SK-N-SH treated with all-trans-retinoic acid at 6 μM for 48 hours (cell line): ENCODE measurements at places on chromosomes 3 and 15.
A peak's percentile ranks its signal among the peaks of the same experiment; 100 is the strongest.

DNA sequence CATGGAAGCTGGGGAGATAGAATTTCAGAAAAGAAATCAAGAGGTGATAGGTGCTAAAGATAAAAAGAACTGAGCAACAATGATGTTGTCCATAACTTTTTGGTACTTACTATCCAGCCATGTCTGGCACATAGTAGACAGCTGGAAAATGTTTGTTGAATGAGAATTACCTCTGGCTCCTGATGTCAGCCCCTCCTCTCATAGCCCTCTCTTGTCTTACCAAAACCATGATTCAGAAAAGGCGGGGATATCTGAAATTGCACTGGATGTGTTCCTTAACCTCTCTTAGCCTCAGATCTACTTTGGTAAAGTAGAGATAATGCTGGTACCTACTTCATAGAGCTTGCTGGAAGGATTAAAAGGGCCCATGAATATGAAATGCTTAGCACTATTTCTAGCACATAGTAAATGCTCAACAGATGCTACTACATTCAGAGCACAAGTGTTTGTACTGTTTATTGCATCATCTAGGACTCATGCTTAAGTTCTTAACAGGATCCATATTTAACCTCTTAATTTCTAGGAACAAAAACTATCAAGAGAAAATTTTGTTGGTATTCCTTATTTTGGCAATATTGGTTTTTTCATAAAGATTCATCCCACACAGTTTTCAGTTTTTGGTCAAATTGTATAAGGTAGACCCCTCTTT is 780.9 kb upstream of the LMCD1 start:
- ATAC-seq = no peak

DNA sequence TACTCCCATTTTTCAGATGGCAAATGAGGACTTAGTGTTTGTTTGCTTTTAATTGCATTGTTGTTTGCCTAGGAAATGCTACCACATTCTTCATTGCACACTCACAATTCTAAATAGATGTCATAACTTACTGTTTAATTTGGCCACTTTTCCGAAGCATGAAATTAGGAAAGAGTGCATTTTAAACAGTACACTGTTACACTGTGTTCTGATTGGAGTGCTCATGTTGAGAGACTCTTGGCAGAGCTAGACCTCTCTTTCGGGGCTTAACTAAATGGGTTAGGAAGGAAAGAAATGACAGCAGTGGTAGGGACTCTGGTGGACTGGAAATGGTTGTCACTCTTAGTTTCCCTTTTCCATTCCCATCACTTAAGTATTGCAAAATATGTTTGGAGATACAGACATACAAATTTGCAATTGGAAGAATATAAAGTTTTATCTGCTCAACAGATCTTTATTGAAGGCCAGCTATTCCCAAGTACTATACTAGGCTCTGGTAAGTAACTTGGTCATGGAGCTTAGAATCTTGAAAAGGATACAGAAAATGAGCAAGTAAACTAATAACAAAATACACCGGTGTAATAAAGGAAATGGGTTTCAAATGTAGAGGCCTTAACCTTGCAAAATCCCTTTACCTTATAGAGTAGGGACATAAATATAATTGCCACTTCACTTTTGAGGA is 90.2 kb downstream of the DCUN1D1 start:
- no peak for ATAC-seq

DNA sequence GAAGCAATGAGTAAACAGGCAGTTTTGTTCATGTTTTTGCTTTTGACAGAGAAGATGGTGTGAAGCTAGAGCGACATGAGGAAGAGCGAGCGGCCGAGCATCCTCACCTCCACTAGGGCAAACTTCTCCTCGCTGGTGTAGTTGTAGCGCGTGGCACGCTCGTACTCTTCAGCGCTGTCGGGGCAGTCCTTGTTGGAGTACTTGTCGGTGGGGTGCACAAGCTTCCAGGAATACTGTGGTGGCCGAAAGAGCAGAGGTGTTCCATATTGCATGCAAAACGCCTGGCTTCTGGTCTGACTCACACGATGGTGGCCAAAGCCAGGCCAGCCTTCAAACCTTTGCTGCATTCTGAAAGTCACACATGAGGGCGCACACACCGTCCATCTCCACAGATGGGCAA is 54.3 kb downstream of the CYFIP1 start:
- ATAC-seq = no peak

GRCh38 chr3:133927540-133928066 is 31.9 kb upstream of the RAB6B start:
- ATAC-seq = peak; percentile 74

DNA sequence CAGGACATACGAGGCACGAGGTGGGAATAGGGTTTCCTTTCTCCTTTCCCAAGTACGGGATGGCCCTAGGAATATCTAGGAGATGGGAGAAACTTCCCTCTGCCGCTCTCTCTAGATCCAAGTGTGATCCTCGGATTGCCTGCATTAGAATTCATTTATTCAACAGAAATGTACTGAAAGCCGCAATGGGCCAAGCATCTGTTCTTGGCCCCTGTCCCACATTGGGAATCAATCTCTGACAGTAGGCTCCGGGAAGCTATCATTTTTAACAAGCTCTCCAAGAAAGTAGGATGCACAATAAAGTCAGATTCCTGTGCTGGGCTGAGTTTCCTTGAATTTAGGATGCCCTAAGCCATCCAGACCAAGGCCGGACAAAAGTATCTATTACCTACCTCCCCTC is 37.2 kb upstream of the CA12 start:
- no peak for ATAC-seq

GRCh38 chr3:113573728-113574127 is 41.4 kb downstream of the SIDT1 start:
- no peak for ATAC-seq

GRCh38 chr15:48941904-48942303 is 21.8 kb downstream of the SHC4 start:
- ATAC-seq = no peak

DNA sequence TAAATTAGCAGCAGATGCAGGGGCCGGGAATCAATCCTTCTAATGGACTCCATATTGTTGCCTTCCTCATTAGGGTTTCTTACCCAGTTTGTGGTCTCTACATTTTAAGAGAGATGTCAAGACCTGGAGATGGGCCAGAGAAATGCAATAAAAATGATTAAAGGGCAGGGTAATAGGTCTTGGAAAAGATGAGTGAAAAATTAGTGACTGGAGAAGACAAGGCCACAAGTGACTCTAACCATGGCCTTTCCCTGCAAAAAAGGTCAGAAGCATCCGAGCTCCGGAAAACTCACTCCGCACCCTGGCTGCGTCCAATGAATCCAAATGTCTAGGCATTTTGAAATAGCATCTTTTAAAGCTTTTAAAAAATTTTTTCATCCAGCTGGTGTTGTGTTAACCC is 152.8 kb downstream of the ARRDC4 start:
- ATAC-seq = no peak

- peak; percentile 70; the same call in 2 of the 3 replicates for ATAC-seq
These were observed 216.8 kb downstream of the VGLL3 start for GRCh38 chr3:86774082-86774691.

DNA sequence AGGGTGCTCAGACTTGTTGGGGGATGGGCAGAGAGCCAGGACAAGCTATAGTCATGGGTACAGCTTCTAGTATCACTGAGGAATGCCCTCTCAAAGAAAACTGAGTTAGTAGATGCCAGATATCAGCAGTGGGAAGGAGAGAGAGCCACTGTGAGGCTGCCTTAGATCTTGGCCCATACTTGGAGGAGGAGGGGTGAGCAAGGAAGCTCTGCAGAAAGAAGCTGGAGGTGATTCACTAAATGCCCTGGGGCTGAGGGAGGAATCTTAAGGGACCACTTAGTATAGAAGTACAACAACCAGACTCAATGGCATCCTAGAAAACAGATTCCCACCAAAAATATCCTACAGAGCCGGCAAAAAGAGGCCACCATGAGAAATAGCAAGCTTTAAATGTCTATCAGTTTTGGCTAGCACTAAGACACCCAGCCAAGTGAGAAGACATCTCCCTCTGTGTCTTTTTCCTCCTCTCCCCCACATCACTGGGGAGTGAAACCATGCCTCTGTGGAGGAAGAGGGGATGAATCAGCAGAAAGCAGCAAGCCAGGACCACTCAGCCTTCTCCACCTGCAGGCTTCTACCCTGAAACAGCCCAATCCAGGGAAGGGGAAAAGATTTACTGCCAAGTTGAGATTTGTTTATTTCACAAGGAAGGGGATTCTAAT is 282.5 kb upstream of the STT3B start:
- ATAC-seq = no peak

GRCh38 chr3:106811376-106811775 is 565.9 kb upstream of the CCDC54 start:
- no peak; the same call in 2 of the 3 replicates for ATAC-seq

- no peak for ATAC-seq
These were observed 7.2 kb upstream of the ELP6 start for GRCh38 chr3:47520756-47521155.

- no peak for ATAC-seq
These were observed at the start of gene RTP3 for GRCh38 chr3:46497556-46498265. TSS of gene RTP3 (plus strand) at chr3:46497976. CDS start at chr3:46498063, 87 bp downstream.

GRCh38 chr15:63446255-63446654 is 58.1 kb upstream of the USP3 start:
- ATAC-seq = no peak

GRCh38 chr15:33581032-33581431 is 270.3 kb downstream of the RYR3 start:
- ATAC-seq = peak; percentile 83

DNA sequence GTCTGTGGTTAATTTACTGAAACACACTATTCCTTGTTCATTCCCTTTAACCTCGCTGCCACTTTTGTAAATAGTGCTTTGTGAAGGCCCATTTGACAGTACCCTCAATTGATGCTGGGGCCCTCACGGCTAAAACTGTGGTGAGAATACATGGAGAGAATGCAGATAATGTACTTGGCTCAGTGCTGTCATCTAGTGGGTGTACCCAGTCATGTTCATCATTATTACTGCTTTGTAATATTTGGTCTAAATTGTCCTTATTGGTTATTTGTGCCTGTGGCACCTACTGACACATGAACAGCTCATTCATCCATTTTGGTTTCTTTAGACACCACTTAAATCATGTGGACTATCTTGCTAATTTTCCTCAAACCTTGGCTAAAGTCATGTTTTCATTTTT is 543.6 kb downstream of the EDEM1 start:
- no peak for ATAC-seq

DNA sequence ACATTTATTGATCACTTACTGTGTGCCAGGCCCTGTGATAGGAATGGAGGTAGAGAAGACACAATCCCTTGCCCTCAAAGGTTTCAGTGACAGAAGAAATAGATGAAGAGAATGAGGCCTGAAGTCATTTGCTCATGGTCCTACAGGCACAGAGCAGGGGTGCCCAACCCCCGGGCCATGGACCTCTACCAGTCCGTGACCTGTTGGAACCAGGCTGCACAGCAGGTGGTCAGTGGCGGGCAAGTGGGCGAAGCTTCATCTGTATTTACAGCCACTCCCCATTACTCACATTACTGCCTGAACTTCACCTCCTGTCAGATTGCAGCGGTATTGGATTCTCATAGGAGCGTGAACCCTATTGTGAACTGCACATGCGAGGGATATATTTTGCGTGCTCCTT is 480.3 kb downstream of the LPP start:
- ATAC-seq = no peak

DNA sequence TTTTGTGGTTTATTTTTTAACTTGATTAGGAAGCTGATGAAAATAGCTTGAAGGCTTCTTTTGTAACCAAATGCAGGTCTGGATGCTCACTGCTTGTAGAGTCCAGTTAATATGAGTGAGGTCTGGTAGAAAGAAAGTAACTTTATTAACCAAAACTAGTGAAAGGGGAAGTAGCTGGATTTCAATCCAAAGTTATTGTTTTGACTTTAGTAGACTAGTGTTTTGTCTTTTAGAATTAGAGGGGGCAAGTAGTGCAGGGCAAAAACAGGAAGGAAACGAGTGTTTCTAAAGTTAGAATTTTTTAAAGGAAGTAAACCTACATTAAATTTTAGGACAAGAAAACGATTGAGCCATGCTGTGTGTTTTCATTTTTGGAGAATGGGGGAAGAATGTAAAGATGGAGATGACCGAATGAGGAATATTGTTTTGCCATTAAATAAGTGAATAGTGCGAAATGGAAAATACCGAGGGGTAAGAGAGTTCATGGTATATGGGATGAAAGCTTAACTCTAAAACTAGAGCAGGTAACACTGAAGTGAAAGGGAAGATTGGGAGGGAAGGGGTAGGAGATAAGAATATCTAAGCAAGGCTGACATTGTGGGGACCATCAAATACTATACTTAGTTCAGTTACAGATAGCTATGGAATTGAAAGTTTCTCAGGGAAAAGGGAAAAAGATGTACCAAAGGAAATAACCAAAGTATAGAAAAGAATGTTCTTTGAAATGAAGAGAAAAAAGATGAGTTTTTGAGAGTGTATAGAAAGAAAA is 40.0 kb downstream of the USP3 start:
- ATAC-seq = no peak

DNA sequence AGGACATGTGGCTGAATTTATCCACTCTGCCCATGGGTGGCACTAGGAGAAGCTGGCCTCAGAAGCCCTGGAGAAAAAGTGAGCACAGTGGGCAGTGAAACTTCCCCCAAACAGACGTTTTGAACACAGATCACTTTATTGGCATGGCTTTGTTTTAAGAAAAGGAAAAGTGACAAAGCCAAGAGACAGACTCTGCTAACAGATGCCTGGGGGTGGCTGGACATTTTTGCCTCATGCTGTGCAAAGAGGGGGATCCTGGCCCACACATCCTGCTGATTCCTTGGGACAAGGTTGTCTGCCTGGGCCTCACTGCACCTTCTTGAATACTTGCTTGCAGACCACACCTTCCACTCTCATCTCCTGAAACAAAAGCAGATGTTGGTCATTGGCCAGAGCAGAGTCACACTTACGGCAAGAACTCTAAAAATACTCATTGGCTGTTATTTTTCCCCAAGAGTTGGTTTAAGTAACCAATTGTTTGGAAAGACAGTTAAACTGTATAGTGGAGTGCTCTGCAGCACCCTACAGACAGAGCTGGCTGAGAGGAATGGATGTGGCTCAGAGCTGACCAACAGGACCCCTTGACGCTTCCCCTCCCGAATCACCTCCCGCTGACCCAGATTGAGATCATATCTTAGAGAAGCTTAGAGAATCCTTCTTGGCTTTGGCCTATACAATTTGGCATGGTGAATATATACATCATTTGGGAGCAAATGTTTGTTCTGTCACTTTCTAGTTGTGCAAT is 22.0 kb downstream of the RBP1 start:
- no peak for ATAC-seq

DNA sequence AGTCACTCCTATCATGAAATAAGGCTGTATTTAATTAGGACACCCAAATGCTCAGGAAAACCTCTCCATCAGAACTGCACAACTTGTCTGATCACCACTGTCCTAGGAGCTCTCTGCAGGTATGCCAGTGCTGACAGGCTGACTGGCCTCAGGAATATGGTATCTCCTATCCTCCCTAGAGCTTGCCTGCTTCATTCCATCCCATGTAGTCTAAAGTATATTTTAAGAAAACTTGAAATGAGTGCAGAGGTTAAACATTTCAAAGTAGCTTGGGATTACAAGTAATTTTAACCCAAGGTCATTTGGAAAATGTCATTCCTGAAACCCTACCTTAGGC is 23.7 kb downstream of the FILIP1L start:
- peak; percentile 43 for ATAC-seq

- ATAC-seq = peak; percentile 18; the same call in 2 of the 3 replicates
These were observed 20.4 kb downstream of the TMOD3 start for GRCh38 chr15:51849860-51850259.
